ENCODE measurements at places on chromosomes 1 and 21.

DNA sequence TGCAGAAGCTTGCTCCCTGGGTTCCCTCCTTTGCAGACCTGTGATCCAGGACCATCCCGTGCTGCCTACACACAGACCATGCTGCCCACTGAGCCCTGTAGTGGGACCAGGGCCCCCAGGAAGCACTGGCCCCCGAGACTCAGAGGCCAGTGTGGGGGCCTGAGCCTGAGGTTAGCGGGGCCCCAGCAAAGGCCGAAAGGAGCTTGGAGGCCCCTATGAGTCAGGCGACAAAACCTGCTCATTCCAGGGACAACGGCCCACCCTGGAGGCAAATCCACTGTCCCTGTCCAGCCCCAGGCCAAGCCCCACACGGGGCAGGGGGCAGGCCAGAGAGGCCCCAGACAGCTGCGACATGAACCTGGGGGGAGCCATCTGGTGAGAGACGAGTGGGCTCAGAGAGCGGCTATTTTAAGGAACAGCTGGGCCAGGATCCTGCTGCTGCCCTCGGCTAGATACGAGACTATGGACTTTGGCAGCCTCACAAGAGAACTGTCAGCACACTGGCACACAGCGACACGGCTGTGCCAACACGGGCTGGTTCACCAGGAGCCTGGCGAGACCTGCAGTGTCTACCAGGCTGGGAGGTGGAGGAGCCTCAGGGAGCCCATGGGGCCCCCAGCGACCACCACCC is 74.7 kb downstream of the ARHGEF16 start:
- no peak for DNase-seq

GRCh38 chr1:40315239-40315794 is 1.8 kb downstream of the COL9A2 start:
- DNase-seq: peak; percentile 96

GRCh38 chr1:9848022-9848421 is 24.3 kb upstream of the CLSTN1 start:
- peak; percentile 24 for DNase-seq

DNA sequence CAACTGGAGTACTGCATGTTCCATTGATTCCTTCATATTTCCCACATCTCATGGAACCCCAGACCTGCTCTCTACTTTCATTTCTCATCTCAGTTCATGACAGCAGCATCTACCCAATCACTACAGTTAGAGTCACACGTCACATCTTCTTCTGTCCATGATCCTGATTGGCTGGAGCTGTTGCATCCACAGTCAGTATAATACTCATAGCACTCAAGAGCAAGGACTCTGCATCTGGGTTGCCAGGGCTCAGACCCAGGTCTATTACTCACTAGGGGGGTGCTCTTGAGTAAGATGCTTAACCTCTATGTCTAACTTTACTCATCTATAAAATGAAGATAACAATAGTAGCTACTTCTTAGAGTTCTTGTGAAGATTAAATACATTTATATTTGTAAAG is 4.4 kb upstream of the XPR1 start:
- DNase-seq: no peak

GRCh38 chr1:165501970-165502348 is 41.8 kb upstream of the LRRC52 start:
- no peak for DNase-seq

DNA sequence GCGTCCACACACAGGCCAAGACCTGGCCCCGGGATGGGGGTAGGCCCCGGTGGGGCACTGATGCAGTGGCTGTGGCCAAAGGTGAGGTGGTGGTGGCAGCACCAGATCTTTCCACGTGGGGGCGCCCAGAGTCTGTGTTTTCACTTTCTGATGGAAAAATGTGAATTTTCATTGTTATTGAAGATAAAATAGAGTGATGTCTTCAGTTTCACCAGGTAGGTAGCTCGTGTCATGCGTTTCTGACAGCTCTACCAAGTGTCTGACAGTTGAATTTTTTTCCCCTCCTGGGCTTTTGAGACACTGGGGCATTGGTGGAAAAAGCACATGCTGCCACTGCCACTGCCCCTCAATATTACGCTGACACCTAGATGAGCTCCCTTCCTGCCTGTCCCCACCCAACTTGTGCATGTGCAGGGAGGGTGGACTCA is 40.0 kb upstream of the MAGOH start:
- peak; percentile 55 for DNase-seq

GRCh38 chr1:9680091-9680490 is 28.6 kb downstream of the PIK3CD start:
- DNase-seq: no peak

DNA sequence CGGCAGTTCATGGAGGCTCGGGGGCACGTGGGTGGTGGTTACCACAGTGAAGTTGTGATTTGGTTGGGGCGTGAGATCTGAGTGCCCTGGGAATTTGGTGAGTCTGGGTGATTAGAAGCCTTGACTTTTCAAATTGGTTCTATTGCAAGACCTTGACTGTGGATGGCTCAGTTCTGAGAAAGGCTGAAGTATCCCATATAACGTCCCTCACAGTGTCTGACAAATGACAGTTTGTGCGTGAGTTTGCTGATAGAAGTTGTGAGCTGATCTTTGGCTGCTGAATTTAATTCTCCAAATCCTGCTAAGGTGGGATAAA is 549 bp downstream of the MSH4 start:
- DNase-seq: no peak

GRCh38 chr1:62407398-62408009 is 29.3 kb upstream of the USP1 start:
- DNase-seq: peak; percentile 76

- peak; percentile 14 for DNase-seq
Observed at GRCh38 chr1:7516341-7516740, 254.8 kb upstream of the VAMP3 start.

- DNase-seq: no peak
Observed at GRCh38 chr21:39854572-39854971, 12.7 kb upstream of the PCP4 start.
